Hematopoietic multipotent progenitor cell treated with erythropoietin and hydrocortisone succinate and interleukin-3 and kit ligand, for 8 days (in vitro differentiated cells): ENCODE measurements at places on chromosomes 3 and 15.

- DNase-seq: no peak
Observed at GRCh38 chr15:45535486-45536042, 13.0 kb upstream of the SLC30A4 start.

GRCh38 chr15:56428821-56429458, 36.0 kb downstream of the MNS1 start:
- DNase-seq: peak; percentile 73

DNA sequence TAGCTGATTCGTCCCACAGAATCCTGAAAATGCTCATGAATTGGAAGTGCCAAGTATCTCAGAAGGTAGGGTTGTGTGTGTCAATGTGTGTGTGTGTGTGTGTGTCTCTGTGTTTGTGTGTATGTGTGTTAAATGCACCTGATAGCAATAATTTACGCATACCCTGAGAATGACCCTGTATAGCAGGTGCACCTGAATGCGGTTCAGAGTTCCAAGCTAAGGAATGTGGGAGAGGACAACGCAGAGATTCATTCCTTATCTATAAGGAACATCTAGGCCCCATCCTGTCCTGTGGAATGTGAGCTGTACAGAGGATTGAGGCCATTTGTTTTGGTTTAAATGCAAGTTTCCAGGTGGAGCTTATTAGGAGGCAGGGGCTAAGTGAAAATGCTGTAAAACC, 49.1 kb upstream of the NEDD4 start:
- DNase-seq: no peak

GRCh38 chr3:194905696-194906095, 220.0 kb downstream of the FAM43A start:
- DNase-seq: no peak

GRCh38 chr3:160451602-160452001, 2.0 kb upstream of the TRIM59 start:
- DNase-seq: no peak

DNA sequence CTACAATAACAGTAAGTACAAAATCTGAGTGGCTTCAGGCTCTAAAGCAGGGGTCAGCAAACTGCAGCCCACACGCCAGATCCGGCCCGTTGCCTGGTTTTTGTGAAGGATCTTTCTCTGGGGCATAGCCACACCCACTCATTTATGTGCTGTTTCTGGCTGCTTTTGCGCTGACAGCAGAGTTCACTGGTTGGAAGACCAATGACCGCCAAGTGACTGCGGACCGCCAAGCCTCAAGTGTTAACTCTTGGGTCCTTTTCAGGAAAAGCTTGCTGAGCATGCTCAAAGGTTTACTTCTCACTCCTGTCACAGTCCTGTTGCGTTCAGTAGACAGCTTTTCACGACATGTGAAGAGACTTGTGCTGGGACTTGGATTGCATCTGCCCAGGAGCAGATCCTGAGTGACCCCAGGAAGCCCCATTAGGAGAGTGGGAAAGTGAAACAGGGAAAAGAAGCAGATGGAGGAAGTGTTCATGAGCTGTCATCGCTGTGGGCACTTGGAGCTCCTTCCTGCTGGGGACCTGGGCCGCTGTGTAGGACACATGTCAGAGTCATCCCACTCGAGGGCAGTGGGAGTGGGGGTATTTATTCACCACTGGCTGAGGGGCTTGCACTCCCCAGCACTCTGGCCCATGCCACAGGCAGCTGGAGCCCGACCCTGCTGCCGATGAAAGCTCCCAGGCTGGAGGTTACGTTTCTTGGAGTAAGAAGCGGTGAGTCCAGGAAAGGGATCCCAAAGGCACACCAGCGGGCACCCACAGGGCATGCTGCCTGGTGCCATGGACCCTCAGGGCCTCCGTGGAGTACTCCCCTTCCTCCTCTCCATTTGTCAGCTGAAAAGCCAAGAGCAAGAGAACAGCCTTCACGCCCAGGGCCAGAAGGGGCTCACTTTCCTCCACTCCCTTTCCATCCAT, 249.1 kb downstream of the PLCL2 start:
- no peak for DNase-seq

GRCh38 chr3:23960649-23961048, 15.6 kb downstream of the NR1D2 start:
- no peak for DNase-seq

DNA sequence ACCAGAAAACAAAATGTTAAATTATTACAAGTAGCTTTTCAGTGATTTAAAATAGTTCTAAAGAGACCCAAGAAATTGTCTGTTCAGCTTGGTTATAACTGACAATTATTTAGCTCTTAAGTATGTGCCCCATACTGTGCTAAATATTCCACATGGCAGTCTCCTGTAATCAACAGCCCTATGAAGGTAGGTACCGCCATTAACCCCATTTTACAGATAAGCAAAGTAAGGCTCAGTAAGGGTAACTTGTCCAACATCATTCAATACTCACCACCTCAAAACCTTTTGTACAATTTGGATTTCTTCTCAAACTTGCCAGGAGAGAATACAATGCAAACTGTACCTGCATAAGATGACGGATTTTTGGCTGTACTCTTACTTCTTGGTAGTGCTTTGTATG, 33.9 kb downstream of the ADPGK start:
- no peak for DNase-seq

- DNase-seq: no peak
Observed at GRCh38 chr3:153631102-153631501, 469.1 kb downstream of the RAP2B start.

DNA sequence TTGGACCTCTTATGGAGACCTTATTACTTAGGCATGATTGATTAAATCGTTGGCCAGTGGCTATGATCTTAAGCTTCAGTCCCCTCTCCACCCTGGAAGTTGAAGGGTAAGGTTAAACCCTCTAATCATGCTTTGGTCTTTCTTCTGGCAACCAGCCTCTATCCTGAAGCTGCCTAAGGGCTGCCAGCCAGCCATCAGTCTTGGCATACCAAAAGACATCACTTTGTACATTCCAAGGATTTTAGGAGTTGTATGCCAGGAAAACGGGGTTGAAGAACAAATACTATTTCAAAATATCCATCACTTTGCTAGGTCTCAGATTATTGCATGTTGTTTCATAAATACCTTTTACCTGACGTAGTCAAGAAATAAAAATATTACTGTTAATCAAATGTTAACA, 28.9 kb downstream of the UBE2E2 start:
- DNase-seq: no peak

DNA sequence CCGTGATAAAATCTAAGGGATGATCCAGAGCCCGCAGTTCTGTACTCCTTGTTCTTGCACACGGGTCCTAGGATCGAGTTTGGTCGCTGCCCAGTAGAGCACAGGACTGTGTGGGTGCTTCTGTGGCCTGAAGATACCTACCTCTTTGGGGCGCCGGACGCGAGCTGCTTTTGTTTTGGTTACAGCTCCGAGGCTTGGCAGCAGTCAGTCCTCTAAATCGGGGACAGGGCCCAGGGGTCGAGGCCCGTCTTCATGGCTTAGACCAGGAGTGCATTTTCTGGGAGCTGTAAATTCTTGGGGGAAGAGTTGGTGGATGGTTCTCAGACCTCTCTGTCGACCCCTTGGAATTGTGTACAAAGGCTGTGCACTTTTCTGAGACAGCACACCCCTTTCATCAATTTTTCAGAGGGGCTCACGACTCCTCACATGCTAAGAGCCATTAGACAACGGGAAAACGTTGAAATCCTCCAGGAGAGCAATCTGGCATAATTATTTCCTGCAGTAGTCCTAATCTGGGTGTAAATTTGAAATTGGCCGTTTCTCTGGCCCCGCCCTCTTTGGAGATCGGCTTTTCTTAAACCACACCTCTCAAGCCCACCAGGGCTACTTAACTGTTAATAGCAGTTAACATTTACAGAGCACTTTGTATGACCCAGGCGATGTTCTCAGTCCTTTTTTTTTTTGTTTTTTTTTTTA, 928 bp downstream of the CEP97 start:
- peak; percentile 69 for DNase-seq

GRCh38 chr15:86735247-86736040, 655.8 kb downstream of the AGBL1 start:
- DNase-seq: no peak

DNA sequence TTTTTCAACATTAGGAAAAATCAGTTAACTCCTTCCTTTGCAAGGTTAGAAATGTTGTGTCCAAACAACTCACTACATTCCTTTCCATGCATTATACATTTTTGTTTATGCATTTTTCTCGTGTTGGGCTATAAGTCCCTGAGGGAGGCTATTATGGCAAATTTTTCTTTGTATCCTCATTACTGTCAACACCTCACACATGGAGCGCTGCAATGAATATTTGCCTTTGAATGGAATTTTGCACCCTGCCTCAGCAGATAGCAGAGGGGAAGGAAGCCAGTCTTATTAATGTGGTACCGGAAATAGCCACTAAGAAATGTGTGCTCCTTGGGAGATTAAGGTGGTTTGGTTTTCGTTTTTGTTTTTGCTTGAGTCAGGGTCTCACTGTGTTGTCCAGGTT, 134.7 kb downstream of the THSD4 start:
- DNase-seq: no peak

GRCh38 chr3:131543714-131544113, 40.9 kb upstream of the MRPL3 start:
- DNase-seq: no peak

GRCh38 chr15:32991619-32992111, 202.8 kb downstream of the FMN1 start:
- no peak for DNase-seq

GRCh38 chr3:185332026-185332735, 30.8 kb upstream of the MAP3K13 start:
- peak; percentile 39 for DNase-seq

GRCh38 chr3:173055228-173055933, 85.7 kb downstream of the SPATA16 start:
- no peak for DNase-seq
